Omental fat pad (tissue), 4 donors: ENCODE measurements at places on chromosomes 5 and 9. TPM values are rescaled to one million over a fixed set of nuclear protein-coding genes. Genes with fewer than 3 reads are reported as not detected.

Gene CORO2A
- total RNA-seq: 2.9 TPM

Gene MZB1
- 7.0 TPM for total RNA-seq

Gene PCDHB5
- total RNA-seq: 1.1 TPM

Gene GCNT4
- 1.4 TPM for total RNA-seq

DNA sequence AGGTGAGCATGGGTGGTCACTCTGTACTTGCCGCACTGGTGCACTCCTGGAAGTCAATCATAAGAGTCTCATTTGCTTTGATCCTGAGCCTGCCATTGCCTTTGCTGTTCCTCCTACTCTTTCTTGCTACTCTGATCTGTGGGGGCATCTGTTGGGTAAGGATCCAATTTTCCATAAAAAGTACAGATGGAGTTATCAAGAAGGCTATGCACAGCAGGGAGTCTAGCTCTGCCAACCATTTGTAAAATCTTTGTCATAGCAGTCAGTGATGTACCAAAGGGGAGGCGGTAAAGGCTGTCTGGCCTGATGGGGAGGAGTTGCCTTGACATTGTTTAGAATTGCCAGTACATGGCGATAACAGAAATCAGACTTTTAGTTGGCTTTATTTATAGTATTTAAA, 109.0 kb upstream of the PLPPR1 start:
- DNase-seq: no peak

- no peak for DNase-seq
Observed at GRCh38 chr9:123361086-123361730, 5.2 kb downstream of the CRB2 start.

DNA sequence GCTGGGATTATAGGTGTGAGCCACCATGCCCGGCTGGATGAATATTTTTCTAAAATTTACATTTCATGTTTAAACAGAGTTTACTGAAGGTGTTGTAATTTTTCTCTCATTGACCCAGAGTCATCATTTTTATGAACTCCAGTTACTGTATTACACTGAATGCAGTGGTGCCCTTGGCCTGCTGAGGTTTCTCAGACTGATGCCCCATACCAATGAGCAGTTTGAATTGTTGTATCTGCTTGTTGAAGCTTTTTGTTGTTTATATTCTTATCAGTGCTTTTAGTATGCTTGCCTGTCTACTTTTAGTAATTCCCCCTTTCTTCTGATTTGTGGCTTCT, 29.9 kb downstream of the NFX1 start:
- DNase-seq: no peak

DNA sequence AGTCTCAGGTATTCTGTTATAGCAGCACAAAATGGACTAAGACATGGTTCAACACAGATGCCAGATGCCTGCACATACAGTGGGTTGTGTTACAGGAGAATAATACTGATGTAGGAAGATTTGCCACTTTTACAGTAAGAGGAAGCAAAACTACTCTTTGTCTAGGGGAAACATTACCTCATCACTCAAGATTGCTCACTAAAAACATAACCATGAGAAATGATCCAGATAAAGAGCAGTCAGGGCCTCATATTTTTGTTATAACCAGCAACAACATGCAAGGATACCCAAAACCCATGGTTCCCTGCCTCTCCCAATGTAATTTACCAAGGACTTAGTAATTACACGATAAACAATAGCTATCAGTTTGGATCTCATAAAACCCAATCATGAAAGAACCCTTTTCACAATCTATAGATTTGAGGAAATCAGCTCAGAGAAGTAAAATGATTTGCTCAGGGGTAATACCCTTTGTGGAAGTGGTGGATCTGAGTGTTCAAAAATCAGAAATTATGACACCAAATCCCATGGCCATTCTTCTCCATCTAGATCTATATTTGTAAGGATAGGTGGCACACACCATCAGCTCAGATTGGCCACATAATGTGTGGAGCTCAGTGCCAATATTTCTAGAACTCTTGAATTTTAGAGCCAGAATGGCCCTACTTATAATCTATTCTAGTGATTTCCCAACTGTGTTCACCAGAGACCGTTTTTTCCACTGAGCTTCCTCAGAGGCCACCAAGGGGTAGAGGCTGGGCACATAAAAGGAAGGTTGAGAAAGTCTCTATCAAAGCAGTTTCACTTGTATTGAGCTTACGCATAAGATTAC, 27.8 kb downstream of the DPYSL3 start:
- no peak for DNase-seq

- no peak for DNase-seq
Observed at GRCh38 chr5:154372661-154373060, 73.1 kb upstream of the SAP30L start.

GRCh38 chr5:159273923-159274322, 10.8 kb downstream of the UBLCP1 start:
- no peak for DNase-seq

DNA sequence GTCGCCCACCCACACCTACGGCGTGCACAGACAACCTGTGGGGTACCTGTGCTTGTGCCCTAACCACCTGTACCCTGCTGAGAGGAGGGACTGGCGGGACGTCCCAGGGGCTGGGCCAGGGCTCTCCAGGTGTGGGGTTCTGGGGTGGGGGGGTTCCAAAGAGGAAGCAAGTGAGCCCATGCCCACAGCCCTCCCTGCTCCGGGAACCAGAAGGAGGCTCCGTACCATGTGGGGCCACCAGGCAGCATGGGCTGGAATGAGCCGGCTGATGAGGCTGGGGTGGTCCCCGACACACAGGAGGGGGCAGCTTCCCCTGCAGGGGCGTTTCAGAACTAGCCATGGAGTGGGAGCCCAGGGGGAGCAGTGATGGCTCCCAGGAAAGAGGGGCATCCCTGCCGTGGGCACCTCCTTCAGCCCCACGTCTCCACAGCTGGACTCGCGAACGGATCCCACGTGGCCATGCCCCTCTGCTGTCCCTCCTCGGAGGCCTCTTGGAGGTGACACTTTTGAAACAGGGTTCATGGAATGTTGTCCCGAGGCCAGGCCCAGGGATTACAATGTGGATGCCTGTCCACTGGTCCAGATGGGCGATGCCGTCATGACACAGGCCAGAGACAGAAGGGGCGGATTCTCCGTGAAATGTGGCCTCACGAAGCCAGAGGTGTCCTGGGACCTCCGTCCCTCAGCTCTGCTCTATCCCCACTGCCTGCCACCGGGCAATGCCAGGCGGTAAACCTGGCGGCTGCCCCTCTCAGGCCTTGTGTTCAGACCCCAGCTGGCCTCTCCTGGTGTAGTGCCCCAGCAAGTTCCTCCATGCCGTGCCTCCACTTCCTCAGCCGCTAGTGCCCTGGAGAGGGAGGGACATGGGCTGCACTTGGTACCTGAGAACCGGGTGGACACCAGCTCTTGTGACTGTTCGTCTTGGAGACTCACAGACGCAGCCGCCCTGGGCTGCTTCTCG, 33.6 kb upstream of the IRX4 start:
- no peak for DNase-seq
